ENCODE measurements at places on chromosomes 7 and 10. TPM values are rescaled to one million over a fixed set of nuclear protein-coding genes. Genes with fewer than 3 reads are reported as not detected.

DNA sequence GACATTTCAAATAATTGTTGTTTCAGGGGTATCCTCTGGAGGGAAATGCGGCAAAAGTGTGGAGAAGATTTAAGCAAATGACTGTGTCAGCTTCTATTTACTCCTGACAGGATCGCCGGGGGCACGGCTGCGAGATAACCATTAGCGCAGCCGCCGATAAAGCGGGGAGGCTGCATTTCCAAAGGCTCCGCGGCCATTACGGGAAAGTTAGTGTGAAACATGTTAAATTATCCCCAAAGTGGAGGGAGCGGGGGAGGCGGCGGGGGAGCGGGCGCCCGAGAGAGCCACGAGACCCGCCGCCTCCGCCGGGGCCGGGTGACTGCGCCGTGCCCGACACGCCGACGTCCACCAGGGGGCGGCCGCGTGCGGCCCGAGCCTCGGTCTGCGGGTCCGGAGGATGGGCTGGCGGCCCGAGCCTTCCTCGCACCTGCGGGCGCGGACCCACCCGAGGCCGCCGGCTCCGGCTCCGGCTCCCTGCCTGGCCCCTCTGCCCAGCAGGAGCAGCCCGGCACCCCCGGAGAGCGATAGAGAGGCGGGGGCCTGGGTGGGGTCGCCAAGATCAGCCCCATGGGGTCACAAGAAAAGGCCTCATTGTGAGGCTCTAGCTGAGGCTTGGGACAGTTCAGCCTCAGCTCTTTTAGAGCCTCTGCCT lies 74.4 kb upstream of the PAX2 start:
- no peak for DNase-seq

DNA sequence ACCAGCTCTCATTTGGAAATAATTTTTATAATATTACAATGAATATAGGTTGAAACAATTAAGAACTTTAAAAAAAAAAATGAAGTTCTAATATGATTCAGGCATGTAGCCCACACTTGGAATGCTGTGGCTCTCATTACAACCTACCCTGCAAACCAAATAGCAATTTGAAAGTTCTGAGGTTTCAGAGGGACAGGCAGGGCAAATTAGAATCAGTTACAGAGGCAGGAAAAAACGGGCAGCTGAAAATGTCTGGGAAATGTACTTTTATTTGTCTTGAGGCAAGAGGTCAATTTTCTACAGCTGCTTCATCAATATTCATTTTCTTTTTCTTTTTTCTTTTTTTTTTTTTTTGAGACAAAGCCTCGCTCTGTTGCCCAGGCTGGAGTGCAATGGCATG lies 95.3 kb downstream of the PIP4K2A start:
- DNase-seq: no peak

DNA sequence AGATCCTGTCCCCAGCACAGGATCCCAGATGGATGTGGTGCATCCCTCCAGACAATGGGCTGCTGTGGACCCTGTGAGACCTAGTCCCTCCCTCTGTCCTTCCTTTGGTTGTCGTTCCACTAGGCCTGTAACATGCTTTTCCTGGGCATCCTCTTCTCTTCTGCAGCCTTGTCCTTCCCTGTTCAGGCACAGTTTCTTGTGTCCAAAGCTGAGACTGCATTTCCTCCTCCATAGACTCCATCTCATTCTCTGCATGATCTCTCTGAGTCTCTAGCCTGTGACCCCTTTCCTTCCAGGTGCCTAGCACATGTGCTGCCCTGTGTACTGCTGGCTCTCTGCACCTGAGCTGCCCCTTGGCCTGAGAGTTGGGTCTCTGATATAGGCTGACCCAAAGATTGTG lies 293.5 kb upstream of the IGFBP3 start:
- DNase-seq: no peak

- DNase-seq: no peak
Observed at GRCh38 chr7:142250705-142251104, 7.2 kb downstream of the PRSS58 start.

- no peak for DNase-seq
Observed at GRCh38 chr7:25311346-25311745, 83.1 kb upstream of the NPVF start.

DNA sequence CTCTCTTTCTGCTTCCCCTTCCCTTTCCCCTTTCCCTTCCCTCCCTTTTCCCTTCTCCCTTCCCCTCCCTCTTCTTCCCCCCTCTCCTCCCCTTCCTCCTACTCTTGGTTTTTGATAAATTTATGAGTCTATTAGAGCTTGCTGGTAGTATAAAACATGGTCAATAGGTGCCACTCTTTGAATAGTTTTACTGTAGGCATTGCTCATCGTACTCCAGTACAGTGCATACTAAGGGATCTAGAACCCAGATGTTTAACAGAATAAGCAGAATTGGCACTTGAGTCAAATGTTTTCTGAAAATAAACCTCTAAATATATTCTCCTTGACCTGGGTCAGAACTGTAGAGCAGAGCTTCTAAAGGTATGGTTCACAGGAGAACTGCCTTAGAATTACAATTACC lies 126.7 kb downstream of the SORCS3 start:
- no peak for DNase-seq

DNA sequence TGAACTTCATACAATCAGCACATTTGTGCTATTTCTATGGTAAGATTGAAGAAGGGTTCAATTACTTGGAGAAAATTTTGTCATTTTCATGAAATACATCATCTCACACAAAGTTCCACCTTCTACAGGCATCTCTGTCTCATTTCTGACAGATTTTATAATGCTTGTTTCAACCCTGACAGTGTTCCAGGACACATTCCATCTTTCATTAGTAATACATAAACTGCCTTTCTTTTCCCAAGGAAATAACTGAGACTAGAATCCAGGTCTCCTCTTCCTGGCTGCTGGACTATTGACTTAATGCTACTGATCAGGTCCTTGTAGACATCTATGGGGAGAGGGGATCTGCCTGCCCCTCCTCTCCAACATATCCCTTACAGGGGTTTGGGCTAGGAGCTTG lies 70.1 kb upstream of the PLPP4 start:
- DNase-seq: no peak

DNA sequence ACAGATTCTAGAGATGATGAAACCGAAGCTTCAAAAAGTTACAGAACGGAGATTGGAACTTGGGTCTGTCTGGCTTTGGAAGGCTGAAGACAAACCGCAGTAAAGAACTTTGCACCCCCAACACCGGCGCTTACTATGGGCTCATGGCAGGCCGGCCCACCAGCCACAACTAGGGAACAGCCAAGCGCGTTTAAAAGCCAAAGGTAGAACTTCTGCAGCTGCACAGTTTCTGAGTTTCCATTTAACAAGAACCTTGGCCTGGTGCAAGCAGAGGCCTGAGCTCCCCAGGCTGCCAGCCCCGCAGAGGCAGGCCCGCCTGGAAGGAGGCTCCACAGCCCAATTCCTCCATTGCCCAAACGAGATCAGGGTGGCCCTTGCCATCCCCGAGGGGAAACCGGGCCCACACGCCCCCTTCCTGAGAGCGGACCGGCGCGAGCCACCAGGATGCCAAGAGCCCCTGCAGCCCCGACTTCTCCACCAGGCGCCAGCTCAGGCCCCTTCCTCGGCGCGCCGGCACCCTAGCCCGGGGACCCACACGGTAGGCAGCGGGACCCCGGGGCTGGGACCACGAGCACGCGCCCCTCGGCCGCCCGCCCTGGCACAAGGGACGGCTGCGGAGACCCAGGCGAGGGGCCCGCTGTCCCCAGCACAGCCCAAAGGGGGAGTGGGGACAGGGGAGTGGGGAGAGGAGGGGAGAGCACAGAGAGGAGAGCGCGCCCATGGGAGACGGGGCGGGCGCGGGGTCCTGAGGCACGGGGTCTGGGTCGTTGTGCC lies 566 bp downstream of the MAD1L1 start:
- DNase-seq: no peak

DNA sequence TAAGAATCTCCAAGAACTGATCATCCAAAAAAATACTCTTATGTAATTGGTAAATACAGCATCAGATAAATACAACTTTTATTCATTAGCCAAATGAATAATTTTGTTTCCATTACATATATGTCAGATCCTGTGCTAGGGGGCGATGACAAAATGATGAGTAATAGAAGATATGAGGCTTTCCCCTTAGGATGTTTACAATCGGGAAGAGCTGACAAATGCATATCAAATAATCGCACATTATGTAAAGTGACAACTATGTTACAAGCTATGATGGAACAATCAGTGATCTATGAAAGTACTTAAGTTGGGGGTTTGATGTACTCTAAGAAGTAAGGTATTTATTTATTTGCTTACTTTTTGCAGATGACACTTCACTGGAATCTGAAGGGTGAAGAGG lies 465.6 kb upstream of the VSTM2A start:
- no peak for DNase-seq

DNA sequence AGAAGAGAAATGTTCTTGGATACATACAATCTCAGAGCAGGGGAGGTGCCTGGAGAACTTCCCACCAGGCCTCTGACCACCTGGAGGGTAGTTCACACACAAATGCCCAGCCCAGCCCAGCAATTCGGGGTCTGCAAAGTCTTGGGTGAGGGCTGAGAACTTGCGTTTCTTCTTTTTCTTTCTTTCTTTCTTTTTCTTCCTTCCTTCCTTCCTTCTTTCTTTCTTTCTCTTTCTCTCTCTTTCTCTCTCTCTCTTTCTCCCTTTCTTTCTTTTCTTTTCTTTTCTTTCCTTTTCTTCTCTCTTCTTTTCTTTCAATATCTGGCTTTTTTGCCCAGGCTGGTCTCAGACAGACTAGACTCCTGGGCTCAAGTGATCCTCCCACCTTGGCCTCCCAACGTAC lies 22.4 kb downstream of the NPC1L1 start:
- DNase-seq: no peak

GRCh38 chr10:45378914-45379726 lies 5.1 kb downstream of the ALOX5 start:
- DNase-seq: no peak

DNA sequence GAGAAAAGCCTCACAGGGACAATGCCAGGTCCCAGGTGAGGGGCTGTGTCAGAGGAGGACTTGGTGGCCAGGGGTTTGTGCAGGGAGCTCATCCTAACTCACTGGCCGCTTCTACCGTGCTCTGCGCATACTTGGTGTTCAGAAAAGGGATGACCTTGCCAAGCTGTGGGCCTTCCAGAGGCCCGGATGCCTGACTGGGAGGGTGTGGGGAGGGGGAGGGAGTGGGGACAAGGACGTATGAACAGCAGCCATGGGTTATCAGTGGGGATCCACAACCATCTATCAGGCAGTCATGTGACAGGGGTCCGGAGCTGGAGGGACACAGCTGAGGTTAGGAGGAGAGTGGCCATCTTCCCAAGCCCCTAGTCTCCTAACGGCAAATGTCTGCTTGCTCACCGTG lies 6.2 kb downstream of the SFXN4 start:
- DNase-seq: no peak

DNA sequence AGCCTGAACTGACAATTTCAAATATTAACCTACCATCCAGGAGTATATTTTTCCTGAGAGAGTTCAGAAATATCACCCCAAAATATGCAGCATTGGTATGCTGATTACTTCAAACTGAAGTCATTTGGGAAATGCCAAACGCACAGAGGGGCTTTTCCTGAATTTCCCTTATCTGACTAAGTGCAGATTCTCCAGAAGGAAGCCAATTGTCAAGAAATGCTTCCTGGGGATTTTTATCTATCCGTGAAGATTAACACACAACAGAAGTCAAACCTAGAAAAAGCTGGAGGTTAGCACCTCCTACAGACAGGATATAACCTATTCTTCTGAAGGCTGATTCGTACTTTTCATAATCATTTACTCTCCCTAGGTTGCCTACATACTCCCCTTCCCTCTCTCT lies 91.0 kb downstream of the AKR1D1 start:
- DNase-seq: no peak

DNA sequence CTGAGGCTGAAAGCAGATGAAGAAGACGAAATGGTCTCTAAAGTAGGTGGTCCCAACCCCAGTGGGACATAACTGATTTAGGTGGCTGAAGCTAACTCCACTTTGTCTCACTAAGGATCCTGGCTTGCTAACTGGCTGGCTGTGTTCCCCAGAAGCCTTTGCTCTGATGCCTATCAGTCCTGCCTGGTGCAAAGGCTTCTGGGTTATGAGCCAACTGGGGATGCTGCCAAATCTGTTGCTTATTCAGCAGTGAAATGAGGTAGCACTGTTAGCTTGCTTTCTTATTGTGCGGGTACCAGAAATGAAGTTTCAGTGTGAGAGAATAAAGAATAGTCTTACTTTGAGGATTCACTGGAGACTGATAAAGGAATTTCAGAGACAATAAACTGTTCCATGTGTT lies 18.1 kb downstream of the PRKG1 start:
- DNase-seq: peak; percentile 75

GRCh38 chr10:103917302-103918052 lies 507 bp downstream of the STN1 start:
- peak; percentile 67 for DNase-seq

- no peak for DNase-seq
Observed at GRCh38 chr10:100710151-100710871, 35.1 kb upstream of the PAX2 start.

- no peak for DNase-seq
Observed at GRCh38 chr10:102665904-102666509, 21.7 kb downstream of the TRIM8 start.

GRCh38 chr10:59830601-59831259 lies 75.6 kb downstream of the CCDC6 start:
- peak; percentile 63 for DNase-seq

GRCh38 chr10:11397980-11398580 lies 213.4 kb downstream of the USP6NL start:
- no peak for DNase-seq

DNA sequence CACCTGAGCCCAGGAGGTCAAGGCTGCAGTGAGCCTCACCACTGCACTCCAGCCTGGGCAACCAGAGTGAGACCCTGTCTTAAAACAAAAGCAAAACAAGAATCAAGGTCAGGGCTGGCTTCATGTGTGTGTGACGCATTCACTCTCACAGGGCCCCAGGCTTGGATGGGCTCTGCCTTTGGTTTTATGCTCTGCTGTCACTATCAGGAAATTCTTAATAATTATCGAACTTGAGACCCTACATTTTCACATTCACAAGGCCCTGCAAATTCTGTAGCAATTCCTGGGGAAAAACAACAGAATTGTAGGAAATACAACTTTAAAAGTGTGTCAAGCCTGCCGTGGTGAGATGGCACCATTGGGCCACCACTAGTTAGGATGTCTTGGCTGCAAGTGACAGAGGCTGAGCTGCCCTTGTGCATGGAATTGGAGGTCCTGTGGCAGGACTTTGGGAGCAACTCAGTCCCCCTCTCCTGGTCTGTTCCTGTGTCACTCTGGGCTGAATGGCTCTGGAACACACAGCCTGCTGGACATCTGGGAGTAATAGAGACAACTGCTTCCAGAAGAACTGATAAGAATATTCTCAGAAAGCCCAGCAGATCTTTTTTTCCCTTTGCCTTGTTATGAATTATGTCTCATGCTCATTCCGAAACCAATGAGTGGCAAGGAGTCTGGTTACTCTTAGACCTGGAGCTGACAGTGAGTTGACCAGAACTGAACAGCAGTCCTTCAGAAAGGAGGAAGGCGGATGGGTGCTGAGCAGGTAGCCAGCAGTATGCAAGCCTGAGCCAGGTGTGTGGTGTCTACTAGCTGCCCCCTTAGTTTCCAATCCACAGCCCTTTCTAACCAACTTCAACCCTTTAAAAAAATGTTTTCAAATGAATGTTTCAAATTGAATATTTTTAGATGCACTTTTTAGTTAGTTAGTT lies 3.6 kb downstream of the UBE2D4 start:
- DNase-seq: no peak

The OR2A42 gene
- total RNA-seq: 0.11 TPM

The FAM180A gene
- 5.9 TPM for total RNA-seq

The TUBAL3 gene
- not detected for total RNA-seq

The HMX3 gene
- not detected for total RNA-seq

The POM121 gene
- total RNA-seq: 11.9 TPM

The CLEC5A gene
- total RNA-seq: 1.0 TPM

The STAG3 gene
- not detected for total RNA-seq

The HTR5A gene
- total RNA-seq: not detected

The LRRN3 gene
- 66.7 TPM for total RNA-seq

The CDCA7L gene
- total RNA-seq: 32.4 TPM

The ZNF37A gene
- 6.2 TPM for total RNA-seq

The TCERG1L gene
- 0.12 TPM for total RNA-seq
